ENCODE measurements at places on chromosomes 7 and 10.

- DNase-seq = no peak
Observed at GRCh38 chr10:26031300-26031699, 97.3 kb downstream of the MYO3A start.

GRCh38 chr10:50739618-50740292, at the start of gene ASAH2B:
TSS of gene ASAH2B (plus strand) at chr10:50739936. CDS start at chr10:50745131, 5,195 bp downstream.
- peak; percentile 73 for DNase-seq

DNA sequence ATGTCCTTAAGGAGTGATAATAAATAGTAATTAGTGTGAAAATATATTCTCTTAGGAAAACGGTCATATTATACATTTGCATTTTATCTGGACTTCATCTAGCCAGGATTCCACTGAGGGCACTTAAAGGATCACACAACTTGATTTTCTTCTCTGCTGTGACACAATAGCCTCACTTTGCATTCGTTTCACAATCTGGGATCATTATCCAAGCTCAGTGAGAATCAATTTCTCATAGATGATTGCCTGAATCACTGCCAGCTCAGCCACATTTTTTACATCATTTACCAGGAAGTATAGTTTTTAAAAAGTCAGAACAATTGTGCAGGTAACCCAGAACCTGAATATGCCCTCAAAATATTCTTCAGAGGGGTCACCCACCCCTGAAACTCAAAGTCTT, 68.9 kb downstream of the PTPRZ1 start:
- DNase-seq = no peak

DNA sequence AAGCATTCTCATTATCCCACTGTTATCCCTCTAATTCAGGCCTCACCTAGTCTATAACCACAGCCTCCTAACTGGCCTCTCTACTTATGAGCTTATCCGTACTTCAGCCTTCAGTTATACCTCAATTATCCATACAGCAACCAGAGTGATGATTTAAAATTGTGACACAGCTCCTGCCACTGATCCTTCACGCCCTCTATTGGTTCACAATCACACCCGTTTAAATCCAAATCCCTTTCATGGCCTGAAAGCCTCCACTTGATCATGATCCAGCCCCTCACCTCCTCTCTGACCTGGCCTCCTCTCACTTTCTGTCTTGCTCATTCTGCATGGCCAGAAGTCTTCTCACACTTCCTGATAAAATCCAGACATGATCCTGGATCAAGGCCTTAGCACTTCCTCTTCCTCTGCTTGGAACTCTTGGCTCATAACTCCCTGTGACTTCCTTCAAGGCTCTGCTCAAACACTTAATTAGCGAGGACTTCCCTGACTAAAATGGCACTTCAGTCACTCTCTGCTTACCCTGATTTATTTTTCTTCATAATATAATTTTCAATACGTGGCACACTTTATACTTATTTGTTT, 19.0 kb upstream of the TMEM26 start:
- no peak for DNase-seq

DNA sequence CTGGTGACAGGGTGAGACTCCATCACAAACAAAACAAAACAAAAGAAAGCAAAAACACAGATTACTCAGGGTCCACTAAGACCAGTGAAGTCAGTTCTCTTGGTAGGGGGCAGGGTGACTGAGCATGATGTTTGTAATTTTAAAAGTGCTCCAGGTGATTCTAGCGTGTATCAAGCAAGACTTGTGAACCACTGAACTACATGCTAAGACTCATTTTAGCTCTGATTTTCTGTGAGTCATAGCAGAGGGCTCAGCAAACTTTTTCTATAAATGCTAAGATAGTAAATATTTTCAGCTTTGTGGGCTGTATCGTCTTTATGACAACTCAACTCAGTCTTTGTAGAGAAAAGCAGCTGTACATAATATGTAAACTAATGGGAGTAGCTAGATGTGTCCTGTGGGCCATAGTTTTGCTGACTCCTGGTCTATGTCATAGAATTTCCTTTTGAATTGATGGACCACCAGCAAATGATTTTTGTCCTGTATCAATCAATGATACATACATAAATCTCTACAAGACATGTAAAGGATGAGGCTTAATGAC, 141.3 kb downstream of the CFTR start:
- no peak for DNase-seq

GRCh38 chr10:44030738-44031137, 354.2 kb downstream of the CXCL12 start:
- DNase-seq = no peak

DNA sequence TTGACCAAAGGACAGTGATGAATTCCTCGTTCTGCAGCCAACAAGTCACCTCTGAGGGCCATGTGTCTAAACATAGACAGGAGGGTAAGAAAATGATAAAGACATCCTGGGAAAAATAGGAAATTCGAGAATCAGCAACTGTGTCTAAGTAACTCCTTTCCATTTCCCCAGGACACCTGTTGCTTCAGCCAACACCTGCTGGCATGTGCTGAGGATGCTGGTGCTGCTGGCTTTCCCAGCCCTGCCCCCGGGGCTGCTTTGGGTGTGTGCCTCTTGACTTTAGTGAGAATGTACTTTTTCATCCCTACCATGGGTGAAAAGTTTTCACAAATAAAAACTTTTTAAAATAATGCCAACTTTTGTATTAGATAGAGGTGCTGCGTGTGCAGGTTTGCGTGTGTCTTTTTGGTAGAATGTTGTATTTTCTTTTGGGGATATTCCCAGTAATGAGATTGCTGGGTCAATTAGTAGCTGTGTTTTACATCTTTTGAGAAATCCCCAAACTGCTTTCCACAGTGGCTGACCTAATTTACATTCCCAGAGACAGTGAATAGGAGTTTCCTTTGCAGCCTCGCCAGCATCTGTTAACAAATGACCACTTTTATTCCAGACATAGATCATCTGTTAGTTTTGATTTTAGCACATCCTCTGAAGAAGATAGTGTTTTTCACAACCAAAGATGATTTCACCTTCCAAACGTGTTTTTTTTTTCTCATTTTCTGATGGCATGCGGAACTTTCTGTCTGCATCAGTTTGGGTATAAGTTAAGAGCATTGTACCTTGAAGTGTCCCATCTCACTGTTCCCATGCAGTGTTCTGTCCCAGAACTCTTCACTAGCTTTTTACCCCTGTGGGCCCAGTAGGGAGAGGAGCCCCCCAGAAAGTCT, 104.2 kb upstream of the ACBD5 start:
- DNase-seq = no peak

- no peak for DNase-seq
Observed at GRCh38 chr10:133346413-133346812, 760 bp upstream of the PRAP1 start.

DNA sequence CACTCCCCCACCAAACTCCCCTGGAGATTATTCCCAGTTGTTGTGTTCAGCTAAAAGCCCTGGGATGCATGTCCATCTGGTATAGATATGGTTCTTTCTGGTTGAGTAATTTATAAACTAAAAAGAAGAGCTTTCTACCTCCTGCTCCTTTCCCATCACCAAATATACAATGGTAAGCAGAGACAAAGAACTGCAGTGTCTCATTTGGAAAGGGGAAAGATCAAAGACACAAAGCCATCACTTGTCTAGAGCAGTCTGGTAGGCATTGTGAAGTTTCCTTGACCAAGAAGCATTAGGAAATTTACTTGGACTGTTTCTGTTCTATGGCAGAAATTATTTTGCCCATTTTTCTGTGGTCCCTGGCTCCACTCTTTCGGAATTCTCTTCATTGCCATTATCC, 24.9 kb upstream of the PANK1 start:
- DNase-seq = no peak

DNA sequence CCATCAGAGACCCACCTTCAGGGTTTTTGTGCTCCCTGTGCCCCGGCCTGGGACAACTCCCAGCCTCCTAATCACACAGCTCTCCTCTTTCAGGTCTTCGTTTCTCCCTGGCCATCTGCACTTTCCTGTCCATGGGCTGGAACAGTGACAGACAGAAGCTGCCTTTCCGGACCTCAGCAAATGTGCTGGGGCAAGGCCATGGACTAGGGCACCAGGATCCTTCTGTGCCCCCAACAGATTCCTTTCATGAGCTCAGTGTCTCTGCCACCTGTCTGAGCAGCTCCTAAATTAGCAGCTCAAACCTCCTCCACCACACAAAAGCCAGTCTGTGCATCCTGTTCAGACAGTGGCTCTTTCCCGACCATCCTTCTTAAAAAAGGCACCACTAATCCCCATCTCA, 41.9 kb upstream of the FRMD4A start:
- DNase-seq = no peak

DNA sequence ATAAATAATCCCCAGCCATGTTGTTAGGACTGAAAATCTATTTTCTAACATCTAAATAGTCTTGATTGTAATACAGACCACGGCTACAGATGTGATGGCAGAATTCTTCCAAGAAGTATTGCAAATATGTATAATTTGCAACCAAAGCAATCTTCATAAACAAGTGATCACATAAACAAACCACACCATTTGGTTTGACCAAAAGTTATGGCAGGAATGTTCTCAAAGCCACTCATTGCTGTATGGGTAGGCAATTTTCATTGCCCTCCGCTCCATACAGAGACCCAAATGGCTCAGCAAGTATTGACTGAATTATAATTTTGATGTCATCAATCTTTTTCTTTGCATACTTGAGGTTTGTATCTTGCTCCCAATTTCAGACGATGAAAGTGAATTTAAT, 19.0 kb upstream of the RHOBTB1 start:
- no peak for DNase-seq

- DNase-seq = no peak
Observed at GRCh38 chr10:44924261-44925040, 13.3 kb downstream of the TMEM72 start.

GRCh38 chr7:43491984-43492383, 90.9 kb upstream of the STK17A start:
- DNase-seq = no peak

DNA sequence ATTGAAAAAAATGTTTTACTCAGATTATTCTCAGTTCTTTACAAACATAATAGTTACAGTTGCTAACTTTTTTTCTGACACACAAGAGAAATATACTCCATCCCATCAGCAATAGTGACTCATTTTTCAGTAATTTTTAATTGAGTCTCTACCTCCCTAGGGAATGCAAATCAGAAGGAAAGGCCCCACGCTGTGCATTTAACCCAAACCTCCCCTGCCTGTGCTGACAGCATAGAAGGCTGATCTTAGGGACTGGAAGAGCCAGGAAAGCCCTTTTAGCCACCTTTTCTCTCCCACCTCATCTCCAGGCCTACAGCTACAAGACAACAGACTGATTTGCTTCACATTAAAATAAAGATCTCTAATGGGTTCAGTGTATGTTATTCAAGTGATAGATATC, 24.7 kb upstream of the PIK3CG start:
- no peak for DNase-seq

GRCh38 chr7:158538156-158538946, 49.3 kb downstream of the PTPRN2 start:
- DNase-seq = no peak

GRCh38 chr7:47512481-47513176, 69.3 kb downstream of the TNS3 start:
- DNase-seq = no peak

DNA sequence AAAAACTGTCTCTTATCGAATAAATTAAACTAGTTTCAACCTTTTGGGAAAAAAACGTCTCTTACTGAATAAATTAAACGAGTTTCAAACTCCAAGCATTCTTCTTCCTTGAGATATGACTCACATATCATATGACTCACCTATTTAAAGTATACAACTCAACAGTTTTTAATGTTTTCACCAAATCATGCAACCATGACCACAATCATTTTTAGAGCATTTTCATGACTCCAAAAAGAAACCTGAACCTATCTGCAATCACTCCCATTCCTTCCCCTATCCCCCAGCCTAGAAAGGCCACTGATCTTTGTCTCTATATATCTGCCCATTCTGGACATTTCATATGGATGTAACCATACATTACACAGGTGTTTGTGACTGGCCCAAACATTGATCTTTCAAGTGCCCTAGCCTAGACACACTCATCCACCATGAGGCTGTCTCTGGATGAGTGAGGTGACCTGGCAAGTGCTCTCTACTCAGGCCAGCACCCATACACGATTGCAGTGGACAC, 115.3 kb downstream of the PIP4K2A start:
- no peak for DNase-seq

- no peak for DNase-seq
Observed at GRCh38 chr10:51642581-51642980, 56.8 kb downstream of the CSTF2T start.

DNA sequence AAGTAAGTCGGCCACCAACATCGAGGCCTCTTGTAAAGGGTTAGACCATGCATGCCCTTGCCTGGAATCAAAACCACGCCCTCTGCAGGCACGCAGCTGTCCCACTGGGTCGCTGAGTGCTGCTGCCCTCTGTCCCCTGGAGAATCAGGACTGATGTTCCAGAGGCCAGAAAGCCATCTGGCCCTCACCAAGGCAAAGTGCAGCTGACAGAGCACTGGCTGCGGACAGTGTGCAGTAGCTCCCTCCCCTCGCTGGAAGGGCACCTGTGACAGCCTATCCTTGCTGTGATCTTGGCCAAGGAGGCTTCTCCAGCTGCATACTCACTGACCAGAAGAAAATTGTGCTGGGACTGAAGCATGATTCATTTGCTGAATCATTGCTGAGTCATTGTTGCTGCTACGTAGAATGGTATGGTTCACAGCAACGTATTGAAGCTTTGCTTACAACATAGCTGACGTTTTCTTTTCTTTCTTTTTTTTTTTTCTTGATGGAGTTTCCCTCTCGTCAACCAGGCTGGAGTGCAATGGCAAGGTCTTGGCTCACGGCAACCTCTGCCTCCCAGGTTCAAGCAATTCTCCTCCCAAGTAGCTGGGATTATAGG, 30.4 kb downstream of the DDC start:
- DNase-seq = no peak

DNA sequence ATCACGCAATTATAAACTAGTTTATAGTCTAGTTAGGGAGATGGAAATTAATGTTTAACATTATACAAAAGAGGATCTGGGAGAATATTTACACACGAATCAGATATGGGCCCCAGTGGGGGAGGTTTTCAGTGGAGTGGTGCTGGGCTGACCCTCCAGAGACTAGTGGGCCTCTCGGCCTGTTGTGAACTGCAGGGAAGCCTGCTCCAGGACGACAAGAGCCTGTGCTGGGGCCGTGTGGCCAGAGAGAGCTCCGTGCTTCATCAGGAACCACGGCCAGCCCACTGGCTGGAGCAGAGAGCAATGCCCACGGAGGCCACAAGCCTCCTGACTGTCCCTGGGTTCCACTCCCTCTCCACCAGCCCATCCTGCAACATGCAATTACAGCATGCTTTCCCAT, 11.3 kb upstream of the ESYT2 start:
- no peak for DNase-seq

GRCh38 chr10:132229834-132230556, 43.2 kb downstream of the DPYSL4 start:
- no peak for DNase-seq

DNA sequence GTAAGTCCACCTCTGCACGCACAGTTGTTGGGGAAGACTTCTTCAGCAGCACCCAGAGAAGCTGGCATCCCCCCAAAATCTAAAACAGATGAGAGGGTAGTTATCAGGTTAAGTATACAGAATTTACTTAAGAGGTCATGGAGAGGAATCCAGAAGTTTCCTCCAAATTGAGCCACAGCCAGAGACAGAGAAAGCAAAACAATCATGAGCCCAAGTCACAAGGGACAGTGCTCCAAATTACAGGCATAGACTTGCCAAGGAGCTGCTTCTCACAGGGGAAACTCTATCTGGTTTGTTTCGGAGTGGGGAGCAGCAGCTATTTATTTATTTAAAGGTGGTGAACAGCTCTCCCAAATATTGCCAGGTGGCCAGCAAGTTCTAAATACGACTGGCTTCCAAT, 308.4 kb downstream of the SKIDA1 start:
- DNase-seq = no peak

GRCh38 chr10:126500866-126501265, 112.6 kb upstream of the ADAM12 start:
- no peak for DNase-seq

All from central memory CD4-positive, alpha-beta T cell (primary cell).